Neural crest cell (in vitro differentiated cells): ENCODE measurements at places on chromosomes 7 and 10. TPM values are rescaled to one million over a fixed set of nuclear protein-coding genes. Genes with fewer than 3 reads are reported as not detected.

Gene HHEX
- total RNA-seq: not detected in 2 replicates

DNA sequence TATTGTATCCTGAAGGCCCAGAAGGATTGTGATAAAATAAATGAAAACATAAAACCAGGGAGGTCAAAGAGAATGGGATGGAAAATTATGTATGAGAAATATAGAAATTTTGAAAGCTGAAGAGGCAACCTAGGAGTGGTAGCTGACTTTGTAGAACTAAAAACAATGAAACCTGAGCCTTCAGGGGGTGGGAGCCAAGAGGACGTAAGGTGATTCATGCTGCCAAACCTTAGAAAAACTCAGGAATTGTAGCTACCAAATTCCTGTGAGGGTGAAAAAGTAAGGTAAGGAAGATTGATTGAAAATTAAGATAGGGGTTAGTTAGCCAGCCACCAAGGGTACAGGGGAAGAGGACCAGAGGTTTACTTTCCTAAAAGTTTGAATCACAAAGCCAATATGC lies 213.2 kb downstream of the KCND2 start:
- DNase-seq: no peak

Gene CLDN4
- 0.34 and 0.47 TPM in 2 replicates for total RNA-seq

DNA sequence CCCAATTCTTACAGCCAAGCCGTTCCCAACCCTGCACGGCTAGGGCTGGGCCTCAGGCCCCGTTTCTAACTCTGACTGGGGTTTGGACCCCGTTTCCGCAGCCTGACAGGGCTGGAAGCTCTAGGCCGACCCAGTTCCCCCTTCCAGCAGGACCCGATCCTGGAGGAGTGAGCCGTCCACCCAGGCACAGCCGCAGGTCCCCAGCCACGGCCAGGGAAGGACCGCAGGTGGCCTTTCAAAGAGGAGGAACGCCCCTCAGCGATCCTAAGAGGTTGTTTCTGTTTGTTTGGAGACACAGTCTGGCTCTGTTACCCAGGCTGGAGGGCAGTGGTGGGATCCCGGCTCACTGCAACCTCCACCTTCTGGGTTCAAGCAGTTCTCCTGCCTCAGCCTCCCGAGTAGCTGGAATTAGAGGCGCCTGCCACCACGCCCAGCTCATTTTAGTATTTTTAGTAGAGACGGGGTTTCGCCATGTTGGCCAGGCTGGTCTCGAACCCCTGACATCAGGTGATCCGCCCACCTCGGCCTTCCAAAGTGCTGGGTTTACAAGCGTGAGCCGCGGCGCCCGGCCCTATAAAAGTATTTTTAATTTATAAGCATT lies 778 bp upstream of the GET4 start:
- DNase-seq: no peak

DNA sequence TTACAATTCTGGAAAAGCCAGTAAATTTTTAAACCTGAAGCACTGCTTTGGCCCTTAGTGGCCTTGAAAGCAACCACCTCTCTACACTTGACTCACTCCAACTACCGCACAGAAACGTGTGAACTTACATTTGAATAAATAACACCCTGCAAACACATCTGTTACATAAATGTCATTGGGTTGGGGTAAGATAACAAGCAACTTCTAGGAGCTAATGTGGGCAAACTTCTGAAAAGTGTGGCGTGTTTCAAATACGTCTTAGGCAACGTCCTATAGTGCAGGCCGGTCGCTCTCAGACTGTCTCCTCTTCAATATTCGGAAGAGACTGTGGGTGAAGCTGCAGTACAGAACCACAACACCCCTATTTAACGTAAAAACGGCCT lies 474 bp downstream of the ORC5 start:
- no peak for DNase-seq

DNA sequence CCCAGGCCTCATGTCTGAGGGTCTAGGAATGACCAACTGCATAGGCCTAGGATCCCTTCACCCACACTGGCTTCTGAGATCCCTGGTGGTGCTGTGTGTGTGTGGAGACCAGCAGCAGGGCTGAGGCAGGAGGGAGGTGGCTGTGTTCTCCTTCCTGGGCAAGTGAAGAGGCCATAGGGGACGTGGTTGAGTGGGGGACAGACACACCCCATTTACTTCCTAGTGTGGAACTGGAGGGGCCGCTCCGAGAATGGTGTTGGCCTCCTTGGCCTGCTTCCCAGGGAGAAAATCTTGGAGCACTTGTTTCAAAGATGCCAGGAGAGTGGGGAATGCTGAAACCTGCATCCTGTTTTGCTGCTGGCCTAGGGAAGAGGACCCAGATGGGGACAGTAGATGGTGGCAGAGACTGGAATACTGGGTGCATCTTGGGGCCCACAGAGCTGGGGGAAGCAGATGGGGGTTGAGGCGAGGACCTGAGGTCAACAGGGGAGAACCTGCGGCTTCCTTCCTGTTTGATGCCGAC lies 19.1 kb downstream of the UBTD1 start:
- no peak for DNase-seq
